GM12878 (cell line): ENCODE measurements at places on chromosomes 1 and 21.

GRCh38 chr1:91501971-91502671 is 1.5 kb downstream of the CDC7 start:
- DNase-seq, result no peak

GRCh38 chr1:97802011-97802410 is 118.8 kb downstream of the DPYD start:
- DNase-seq, result no peak

GRCh38 chr1:52550447-52550846 is 2.4 kb downstream of the TUT4 start:
- no peak for DNase-seq

- DNase-seq, result no peak
Measured at GRCh38 chr21:40018871-40019475, 151.7 kb downstream of the PCP4 start.

DNA sequence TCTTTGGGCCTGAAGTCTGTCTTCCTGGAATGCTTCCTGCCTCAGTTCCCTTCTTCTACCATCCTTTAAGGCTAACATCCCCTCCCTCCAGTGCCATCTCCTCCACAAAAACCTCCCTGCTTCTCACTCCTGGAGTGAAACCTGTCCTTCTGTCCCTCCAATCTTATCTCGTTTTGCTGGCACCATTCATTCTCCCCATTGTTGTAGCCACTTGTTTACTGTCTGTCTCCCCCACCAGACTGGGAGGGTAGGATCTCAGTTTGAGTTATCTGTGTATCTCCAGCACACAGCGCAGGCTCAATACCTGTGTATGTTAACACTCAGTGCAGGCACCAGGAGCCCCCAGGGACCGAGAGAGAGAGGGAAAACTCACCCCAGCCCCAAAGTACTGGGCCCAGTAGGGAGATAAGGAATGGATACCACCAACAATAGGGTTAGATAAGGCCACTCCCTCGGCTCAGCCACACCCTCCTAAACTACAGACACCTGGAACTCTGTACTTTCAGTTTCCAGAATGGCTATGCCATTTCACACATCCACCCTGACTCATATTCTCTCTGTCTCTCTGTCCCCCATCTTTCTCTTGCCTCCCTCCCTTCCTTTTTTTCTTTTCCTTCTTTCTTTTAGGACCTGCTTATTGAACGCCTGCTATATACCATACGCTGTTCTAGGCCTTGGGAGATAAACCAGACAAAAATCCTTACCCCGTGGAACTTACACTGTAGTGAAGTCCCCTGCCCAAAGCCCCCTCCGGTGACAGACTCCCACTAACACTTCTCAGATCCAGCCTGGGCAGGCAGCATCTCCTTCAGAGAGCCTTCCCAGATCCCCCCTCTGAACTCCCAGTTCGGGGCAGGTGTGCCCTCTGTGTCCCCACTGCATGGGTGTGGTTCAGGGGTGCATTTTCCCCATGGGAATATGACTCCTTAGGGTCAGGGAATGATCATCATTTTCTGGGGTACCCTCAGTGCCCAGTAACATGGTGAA is 3.3 kb upstream of the SSBP3 start:
- DNase-seq, result peak; percentile 48

DNA sequence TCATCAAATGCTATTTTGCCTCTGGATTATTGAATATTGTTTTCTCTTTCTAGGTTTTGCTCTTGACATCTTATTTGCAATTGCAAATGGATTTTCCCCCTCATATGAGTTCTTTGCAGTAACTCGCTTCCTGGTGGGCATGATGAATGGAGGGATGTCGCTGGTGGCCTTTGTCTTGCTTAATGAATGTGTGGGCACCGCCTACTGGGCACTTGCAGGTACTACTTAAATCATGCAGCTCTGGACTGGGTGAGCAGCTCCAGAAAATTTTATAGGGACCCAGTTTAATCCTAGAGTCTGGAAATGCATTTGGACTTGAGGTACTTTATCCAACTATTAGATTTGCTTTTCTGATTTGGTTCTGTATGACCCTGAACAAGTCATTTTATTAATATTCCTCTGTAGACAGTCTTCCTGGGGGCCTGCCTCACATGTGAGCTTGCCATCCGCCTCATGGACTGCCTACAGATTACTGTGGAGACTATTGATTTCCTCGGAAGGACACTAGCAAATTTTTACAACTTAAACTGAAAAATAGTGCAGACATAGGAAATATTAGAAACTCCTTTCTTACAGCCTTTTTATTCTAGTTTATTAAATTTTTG is 44.5 kb downstream of the SLC22A15 start:
- DNase-seq, result no peak

- no peak for DNase-seq
Measured at GRCh38 chr1:232589111-232589811, 40.7 kb downstream of the SIPA1L2 start.

- DNase-seq, result no peak
Measured at GRCh38 chr1:153818876-153819275, 43.7 kb downstream of the SLC27A3 start.

DNA sequence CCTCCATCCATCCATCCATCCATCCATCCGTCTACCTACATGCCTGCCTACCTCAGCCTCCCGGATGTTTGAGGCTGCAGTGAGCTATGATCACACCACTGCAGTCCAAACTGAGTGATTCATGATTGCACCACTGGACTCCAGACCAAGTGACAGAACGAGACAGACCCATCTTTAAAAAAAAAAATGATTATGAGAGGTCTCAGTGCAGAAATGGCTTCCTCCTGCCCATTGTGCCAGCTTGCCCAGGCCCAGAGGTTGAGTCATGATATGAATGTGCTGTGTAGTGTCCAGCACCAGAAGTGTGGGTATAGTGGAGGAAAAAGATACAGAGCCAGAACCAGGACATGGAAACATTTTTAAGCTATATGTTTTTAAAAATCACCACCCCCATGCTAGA is 149.9 kb downstream of the KIF26B start:
- DNase-seq, result no peak

- DNase-seq, result no peak
Measured at GRCh38 chr1:110778821-110779220, 94.1 kb upstream of the CD53 start.

DNA sequence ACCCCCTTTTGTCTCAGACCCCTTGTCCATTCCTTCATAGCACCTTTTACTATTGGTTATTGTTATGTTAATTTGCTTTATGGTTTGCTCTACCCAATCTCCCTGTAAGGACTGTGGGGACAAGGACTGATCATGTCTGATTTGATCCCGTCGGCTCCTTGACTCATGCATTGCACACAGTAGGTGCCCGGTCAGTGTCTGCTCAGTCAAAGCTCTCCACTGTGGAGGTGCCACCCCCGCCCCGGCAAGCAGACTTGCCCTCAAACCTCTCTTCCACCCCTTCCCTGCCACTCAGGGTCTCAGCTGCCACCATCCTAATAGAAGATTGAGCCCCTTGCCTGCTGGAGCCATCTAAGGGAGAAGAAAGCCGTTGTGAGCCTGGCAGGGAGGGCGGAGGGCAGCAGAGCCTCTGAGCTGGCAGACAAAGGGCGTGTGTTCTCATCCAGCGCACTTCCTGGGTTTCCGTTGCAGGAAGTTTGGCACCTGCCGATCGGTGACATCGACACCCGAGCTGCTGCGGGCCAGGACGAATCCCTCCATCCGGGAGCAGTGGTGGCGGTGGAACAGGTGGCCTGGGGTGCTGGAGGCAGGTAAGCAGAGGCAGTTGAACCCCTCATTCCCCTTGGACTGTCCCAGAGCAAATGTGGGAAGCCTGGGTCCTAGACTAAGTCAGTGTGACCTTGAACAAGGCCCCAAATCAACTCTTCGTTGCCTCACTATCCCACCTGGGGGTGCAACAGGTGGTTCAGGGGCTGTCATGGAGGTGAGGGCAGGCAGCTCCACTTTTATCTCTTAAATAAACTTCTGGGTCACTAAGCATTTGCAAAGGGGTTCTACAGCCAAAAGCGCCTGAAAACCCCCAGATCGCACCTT is 2.2 kb upstream of the FBLIM1 start:
- DNase-seq, result no peak

GRCh38 chr21:31397939-31398338 is 53.9 kb upstream of the TIAM1 start:
- DNase-seq, result no peak

GRCh38 chr1:227927971-227928741 is 19.6 kb downstream of the WNT9A start:
- no peak for DNase-seq

- peak; percentile 41 for DNase-seq
Measured at GRCh38 chr1:28882009-28882628, 32.2 kb upstream of the EPB41 start.

- no peak for DNase-seq
Measured at GRCh38 chr1:27618341-27619082, 14.6 kb upstream of the AHDC1 start.

DNA sequence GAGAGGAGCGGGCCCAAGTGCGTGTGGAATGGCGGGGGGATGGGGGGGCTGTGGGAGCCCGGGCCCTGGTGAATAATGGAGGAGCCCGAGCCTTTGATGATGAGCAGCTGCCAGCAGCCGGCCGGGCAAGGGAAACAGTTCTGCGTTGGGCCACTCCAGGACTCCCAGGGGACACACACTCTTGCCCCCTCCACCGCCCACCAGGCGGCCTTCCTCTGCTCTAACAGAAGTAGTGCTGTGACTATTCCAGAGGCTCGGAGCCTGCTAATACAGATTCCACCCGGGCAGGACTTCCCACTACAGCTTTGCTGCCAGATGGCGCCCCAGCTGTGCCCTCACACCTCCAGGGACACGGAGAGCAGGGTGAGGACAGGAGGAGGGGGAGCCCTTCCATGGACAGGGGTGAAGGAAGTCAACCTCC is 48.2 kb upstream of the LRP8 start:
- DNase-seq, result no peak

DNA sequence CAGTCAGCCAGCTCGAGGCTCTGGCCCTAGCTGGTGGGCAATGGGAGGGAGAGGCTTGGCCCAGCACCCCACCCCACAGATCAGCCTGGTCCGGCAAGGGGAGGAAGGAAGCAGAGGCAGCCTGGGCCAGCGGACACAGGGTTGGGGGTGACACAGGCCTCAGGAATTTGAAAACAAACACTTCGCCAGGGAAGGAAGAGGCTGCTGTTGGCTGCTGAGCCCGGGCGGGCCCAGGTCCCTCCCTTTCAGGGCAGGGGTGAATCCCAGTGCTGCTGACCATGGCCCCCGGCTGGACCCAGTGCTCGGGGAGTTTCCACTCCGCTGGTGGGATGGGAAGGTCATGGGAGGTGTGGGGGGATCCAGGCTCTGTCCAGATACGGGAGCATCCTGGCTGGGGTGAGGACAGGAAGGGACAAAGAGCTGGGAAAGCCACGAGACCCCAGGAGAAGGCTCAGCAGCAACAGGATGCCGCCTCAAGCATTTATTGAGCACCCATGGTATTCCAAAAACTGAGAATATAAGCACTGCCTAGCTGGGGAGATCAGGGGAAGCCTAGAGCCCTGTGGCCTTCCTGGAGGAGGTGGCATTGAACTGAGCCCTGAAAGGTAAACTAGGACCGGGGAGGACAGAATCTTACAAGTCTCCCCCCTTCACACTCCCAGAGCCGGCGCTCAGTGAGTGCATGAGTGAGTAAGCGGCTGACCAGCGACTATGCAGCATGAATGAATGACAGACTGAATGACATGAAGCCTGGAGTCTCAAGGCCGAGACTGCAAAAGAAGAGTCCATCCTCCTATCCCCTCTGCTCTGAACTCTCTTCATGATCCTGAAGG is 26.2 kb upstream of the EPHA2 start:
- DNase-seq, result no peak

GRCh38 chr1:193019442-193020026 is 39.6 kb downstream of the UCHL5 start:
- DNase-seq, result no peak

DNA sequence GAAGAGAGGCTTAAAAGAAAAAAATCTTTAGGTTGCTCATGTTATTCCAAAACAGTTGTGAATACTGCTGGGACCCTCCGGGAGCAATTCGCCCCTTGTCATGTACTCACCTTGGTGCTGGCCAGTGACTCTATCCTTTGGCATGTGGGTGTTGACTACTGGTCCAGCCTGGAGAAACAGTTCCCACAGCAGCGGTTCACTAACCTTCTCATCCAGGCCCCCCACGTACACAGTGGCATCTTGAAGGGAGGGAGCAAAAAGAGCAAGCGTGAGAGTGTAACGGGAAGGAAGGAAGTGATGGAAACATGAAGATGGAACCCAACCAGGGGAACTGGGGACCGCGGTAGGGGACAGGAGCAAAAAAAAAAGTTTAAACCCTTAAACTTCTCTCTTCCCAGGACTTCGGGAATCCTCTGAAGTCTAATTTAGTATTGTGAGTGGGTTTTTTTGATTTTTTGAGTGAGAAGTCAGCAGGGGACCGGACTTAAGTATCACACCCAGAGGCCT is 494 bp downstream of the SF3B4 start:
- DNase-seq, result no peak

DNA sequence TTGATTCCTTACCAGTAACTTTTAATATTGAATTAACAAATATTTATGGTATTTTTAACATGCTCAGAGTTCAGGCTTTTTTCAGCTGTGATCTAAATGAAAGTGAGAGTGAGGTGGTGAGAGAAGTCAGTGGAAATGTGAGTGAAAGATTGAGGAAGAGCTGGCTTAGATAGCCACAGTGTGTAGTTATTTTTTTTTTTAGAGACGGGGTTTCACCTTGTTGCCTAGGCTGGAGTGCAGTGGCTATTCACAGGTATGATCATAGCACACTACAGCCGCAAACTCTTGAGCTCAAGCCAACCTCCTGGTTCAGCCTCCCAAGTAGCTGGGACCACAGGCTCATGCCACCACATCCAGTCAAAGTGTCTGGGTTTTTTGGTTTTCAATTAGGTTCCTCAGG is 10.9 kb downstream of the RNF11 start:
- no peak for DNase-seq

DNA sequence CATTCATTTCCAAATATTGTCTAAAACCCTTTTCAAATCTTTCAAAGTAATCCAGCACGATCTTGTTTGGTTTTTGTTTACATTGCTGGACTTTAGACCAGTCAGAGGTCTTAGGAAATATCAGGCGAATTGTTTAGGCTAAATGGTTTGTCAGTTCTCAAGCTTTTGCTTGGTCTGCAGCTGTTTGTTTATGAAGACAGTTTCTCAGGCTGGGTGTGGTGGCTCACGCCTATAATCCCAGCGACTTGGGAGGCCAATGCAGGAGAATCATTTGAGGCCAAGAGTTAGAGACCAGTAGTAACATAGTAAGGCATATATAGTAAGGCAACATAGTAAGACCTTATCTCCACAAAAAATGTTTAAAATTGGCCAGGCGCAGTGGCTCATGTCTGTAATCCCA is 77.5 kb downstream of the DNTTIP2 start:
- no peak for DNase-seq

DNA sequence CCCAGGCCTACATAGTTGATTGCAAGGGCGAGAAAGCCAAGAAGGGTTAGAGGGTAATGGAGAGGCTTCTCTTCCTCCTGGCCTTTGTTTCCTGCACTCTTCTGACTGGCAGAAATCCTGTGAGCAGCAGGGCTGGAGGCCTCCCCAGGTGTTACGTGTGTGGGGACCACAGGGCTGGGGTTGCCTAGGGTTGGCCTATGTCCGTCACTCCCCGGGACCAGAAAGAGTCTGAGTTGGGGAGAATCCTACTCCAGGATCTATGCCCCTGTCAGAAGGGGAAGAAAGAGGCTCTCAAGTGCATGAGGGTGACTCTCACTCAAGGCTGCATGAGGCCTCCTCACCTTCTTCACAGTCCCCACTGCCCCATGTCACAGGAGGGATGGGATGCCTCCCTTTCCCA is 38.5 kb downstream of the IGFN1 start:
- no peak for DNase-seq

- no peak for DNase-seq
Measured at GRCh38 chr1:159778266-159778665, 2.5 kb upstream of the DUSP23 start.
